ENCODE measurements at places on chromosomes 3 and 15.

- DNase-seq: no peak
These were observed 17.0 kb downstream of the THAP10 start for GRCh38 chr15:70875001-70875782.

- DNase-seq: no peak
These were observed 124.5 kb upstream of the TBL1XR1 start for GRCh38 chr3:177321819-177322218.

DNA sequence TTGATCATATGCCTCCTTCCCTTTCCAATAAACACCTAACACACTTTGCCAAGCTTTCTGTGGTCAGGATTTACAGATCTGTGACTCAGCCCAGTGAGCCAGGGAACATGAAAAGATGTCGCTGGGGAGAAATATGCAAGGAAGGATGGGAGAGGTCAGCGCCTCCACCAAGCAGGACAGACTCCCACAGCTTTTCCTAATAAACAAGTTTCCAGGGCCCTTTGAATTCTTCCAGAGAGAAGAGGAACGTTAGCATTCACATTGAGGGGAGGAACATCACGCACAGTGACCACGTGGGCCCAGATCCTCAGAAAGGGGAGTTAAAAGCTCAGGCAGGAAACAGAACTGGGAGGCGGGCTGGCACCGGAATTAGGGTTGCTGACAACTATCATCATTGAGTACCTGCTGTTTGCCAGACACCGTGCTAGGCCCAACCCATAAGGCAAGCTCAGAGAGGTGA, 33.3 kb upstream of the MRPS22 start:
- DNase-seq: no peak

GRCh38 chr15:92885224-92886041, 14.7 kb upstream of the CHD2 start:
- DNase-seq: no peak

GRCh38 chr3:123296836-123297626, 95.3 kb downstream of the SEC22A start:
- no peak for DNase-seq

- no peak for DNase-seq
These were observed 135.1 kb downstream of the TMCO5A start for GRCh38 chr15:38069511-38070011.

GRCh38 chr3:191329654-191330529, at the start of gene UTS2B:
Gene UTS2B, minus strand, starts transcription at chr3:191330526. Its CDS starts 48,337 bp downstream, at chr3:191282189.
- no peak for DNase-seq

DNA sequence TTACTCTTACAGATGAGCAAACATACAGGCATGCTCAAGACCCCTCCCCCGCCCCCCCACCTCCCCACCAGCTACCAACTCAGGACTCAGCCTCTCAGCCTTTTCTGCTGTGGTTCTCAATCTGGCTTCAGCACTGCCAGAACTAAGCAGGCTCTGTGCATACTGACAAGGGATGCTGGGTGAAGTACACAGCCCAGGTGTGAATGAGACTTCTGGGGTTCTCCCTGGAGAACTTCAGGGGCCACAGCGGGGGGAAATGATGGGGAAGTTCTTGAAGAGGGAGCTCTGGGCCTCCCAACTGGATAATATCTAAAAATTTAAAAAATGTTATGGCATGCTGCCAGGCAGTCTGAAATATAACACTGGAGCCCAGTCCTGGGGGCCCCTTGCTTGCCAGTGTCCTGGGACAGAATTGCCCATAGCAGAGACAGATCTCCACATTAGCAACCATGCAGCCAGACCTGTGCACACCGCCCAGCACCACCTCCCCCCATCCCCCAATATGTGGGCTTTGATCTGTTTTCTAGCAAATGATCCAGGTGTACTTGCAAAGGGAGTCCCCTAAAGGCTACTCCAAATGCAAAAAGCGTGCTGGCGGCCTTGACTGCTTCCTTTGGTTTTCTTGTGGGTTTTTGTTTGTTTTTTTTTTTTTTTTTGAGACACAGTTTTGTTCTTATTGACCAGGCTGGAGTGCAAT, 41.4 kb downstream of the PGPEP1L start:
- DNase-seq: no peak

DNA sequence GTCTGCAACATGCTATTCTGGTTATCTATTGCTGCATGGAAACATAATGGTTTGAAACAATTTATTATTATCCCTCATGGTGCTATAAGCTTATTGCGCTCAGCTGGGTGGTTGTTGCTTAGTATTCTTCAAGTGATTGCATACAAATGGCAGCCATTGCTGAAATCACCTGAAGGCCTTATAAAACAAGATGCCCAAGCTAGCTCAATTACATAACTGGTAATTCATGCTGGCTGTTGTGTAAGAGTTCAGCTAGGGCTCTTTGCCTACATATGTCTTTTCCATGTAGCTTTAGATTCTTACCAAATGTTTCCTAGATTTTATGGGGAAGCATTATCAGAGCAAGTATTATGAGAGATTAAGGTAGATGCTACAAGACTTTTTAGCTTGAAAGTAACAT, 644.0 kb upstream of the CBLB start:
- no peak for DNase-seq

GRCh38 chr3:56620371-56620770, 62.7 kb downstream of the TASOR start:
- DNase-seq: no peak

DNA sequence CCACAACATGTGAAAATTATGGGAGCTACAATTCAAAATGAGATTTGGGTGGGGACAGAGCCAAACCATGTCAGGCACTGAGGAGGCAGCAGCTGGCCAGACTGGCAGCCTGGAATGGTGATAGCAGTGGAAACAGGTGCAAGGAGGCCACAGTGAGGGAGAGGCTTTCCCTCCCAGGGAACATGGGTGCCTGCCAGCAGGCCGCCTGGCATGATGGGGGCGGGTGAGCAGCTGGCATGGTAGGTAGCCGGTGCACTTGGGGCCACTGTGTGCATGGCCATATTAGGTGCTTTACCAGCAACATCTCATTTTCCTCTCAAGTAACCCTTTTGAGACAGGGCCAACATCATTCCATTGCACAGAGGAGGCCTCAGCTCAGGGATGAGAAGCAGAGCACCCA, 18.3 kb upstream of the MRPS22 start:
- no peak for DNase-seq

GRCh38 chr3:102484-102883, 94.1 kb upstream of the CHL1 start:
- no peak for DNase-seq

DNA sequence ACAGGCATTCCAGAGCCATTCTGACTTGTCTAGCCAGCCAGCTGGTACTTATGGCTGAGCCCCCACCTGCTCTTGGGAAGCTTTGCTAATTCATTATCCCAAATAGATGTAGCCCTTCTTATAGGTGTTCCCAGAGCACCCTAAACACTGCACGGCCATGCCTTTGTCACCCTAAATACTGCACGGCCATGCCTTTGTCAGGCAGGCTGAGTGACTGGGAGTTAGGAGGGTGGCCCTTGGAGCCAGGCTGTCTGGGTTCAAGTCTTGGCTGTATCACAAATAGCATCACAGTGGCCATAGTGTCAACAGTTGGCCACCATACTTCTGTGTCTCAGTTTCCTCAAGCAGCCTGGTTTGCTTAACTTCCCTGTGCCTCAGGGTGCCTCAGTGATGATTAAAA, 292.3 kb downstream of the ADAMTS17 start:
- no peak for DNase-seq

DNA sequence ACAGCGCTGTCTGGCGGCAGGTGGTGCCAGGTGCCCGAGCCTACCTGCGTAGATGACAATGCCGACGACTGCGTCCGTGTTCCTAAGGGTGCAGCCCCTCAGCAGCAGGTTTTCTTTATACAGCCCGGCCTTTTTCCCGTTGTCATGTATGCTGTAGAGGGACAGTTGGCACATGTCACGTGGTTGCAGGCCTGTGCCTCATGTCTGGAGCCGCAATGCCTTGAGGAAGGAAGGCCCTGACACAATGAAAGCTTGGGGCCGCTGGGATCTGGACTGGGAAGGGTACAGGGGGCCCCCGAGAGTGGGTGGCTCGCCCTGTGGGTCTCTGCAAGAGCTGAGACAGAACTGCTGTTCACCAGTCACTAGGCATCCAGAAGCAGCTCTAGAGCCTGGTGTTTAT, 136.0 kb downstream of the ATP10A start:
- no peak for DNase-seq

GRCh38 chr3:77283108-77283507, 243.2 kb downstream of the ROBO2 start:
- DNase-seq: no peak

- DNase-seq: no peak
These were observed 21.4 kb upstream of the KCTD6 start for GRCh38 chr3:58470363-58471024.

DNA sequence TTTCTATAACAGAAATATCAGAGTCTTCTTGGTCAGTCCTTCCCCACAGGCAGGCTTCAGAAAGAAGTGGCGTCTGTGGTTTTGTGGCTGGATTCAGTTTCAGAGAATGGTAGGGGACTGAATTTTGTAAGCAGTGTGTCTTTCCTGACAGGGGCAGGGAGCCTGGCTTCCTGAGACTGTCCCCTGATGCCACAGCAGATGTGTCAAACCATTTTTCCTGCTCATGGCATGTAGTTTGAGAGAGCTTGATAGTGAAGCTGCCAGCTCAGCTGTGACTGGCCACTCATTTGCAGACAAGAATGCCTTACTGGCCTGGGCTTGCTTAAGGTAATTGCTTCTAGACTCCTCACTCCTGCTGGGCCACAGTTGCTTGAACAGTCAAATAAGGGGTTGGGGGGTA, 26.4 kb downstream of the LARS2 start:
- DNase-seq: no peak

GRCh38 chr3:135973841-135974240, 8.3 kb downstream of the PPP2R3A start:
- no peak for DNase-seq

- DNase-seq: no peak
These were observed 106.8 kb downstream of the MBNL1 start for GRCh38 chr3:152375546-152375945.

- DNase-seq: no peak
These were observed 76.2 kb downstream of the ATP1B3 start for GRCh38 chr3:141952611-141953010.

GRCh38 chr3:128076483-128077201, 24.4 kb downstream of the SEC61A1 start:
- no peak for DNase-seq

- DNase-seq: no peak
These were observed 35.3 kb downstream of the ZBTB38 start for GRCh38 chr3:141403576-141403975.

- no peak for DNase-seq
These were observed 8.8 kb downstream of the RFTN1 start for GRCh38 chr3:16504692-16505091.

DNA sequence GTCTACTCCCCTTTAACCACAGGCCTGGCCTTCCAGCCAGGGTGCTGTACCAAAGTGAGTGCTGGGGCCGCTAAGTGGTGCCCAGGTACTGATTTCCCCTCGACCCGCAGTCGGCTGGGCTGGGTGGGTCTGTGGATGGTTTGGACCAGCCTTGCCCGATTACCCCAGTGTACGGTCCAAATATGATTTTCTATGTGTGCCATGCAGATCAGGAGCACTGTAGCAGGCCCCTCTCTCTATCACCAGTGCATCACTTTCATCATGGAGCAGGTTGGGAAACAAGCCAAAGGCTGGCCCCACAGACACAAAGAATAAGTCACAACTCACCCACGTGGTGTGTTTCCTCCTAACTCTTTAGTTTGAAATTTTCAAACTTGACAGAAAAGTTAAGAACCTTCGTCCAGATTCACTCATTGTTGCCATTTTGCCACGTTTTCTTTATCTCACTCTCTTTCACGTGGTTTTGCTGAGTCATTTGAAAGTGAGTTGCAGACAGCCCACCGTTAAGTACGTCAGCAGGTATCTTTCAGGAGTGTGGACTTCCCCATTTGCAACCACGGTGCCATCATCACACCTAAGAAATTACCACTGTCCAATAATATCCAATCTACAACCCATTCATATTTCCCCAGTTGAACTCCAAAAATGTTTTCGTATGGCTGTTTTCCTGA, 37.0 kb downstream of the ZNF710 start:
- no peak for DNase-seq

- DNase-seq: no peak
These were observed 18.5 kb downstream of the ALDH1A3 start for GRCh38 chr15:100898152-100898490.

DNA sequence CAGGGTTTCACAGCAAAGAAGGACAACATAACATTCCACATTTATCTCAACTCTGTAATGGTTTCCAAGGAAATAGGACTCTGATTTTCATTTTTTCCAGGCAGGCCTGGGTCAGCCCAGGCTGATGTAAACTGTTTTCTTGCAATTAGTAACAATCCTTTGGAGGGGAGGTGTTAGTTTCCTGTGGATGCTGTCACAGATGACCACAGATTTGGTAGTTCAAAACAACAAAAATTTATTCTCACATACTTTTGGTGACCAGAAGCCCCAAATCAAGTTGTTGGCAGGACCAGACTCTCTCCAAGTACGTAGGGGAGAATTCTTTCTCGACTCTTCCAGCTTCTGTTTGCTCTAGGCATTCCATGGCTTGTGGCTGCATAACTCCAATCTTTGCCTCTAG, 88.0 kb downstream of the EDEM1 start:
- DNase-seq: no peak

DNA sequence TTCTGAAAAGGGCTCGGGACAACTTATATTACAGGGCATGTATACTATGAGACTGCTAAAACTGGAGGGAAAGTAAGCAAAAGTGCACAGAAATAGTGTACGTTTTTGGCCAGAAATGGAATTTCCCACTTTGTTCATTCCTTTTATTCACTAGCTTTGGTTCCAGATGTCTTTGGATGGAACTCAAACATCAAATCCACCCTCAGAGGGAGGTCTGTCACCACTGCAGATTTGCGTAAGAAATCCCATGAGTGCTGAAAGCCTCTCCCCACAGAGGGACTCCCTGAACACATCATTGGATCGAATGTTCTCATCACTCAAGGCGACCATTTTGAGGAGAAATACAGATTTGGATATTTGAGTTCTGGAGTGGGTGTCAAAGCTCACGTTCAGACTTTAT, 71.6 kb downstream of the FEM1B start:
- DNase-seq: no peak

DNA sequence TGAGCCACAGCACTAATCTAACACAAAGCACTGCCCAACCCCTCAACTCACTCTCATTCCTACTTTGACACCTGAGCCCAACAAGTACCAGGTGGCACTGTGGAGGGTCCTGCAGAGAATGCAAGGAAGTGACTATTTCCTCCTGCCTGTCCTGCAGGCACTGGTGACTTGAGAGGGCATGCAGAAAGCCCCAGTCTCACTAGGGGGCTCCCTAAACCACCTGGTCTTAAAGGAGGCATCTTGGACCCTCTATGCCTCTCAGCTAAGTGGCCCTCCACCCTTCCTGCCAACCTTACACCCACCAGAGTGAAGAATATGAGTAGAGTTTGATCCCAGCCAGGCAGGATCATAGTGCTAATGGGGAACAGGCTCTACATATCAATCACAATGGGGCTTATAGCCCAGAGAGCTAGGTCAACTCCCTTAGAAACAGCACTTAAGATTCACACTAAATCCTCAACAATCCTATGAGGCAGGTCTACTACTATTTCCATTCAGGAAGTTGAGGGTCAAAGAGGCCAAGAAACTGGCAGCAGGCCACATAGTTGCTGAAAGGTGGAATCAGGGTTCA, 15.2 kb downstream of the TRAIP start:
- DNase-seq: no peak

- no peak for DNase-seq
These were observed 76.5 kb downstream of the KLF13 start for GRCh38 chr15:31403096-31403495.

GRCh38 chr3:62727981-62728380, 147.2 kb downstream of the CADPS start:
- DNase-seq: no peak

All from activated naive CD4-positive, alpha-beta T cell (primary cell).